Mesenteric fat pad (tissue), 1 donor: ENCODE measurements at places on chromosomes 7 and 10. TPM values are rescaled to one million over a fixed set of nuclear protein-coding genes. Genes with fewer than 3 reads are reported as not detected.

Gene OPN1SW
- not detected for total RNA-seq

Gene OR6V1
- total RNA-seq, result not detected

Gene MMRN2
- total RNA-seq, result 78.4 TPM

Gene CRHR2
- total RNA-seq, result 0.19 TPM

Gene MDH2
- total RNA-seq, result 128 TPM

Gene VGF
- 0.22 TPM for total RNA-seq

Gene C10orf120
- total RNA-seq, result not detected

Gene CFAP46
- total RNA-seq, result not detected

Gene CACNB2
- total RNA-seq, result 0.19 TPM

Gene GSDME
- 12.9 TPM for total RNA-seq

Gene CPA2
- total RNA-seq, result 2.2 TPM

Gene PBLD
- total RNA-seq, result 9.2 TPM

Gene PLEKHS1
- total RNA-seq, result 0.13 TPM

Gene MAGI2
- 9.7 TPM for total RNA-seq

Gene VSTM4
- 41.7 TPM for total RNA-seq

Gene C10orf62
- total RNA-seq, result not detected

Gene AKR1D1
- total RNA-seq, result not detected

Gene VSIR
- total RNA-seq, result 128 TPM

Gene TLL2
- total RNA-seq, result not detected

Gene SFTPA1
- not detected for total RNA-seq

Gene WDR86
- total RNA-seq, result 19.4 TPM

Gene OR2A5
- total RNA-seq, result not detected

Gene EMX2
- 2.4 TPM for total RNA-seq

Gene CRYGN
- 1.5 TPM for total RNA-seq

Gene SFR1
- 6.1 TPM for total RNA-seq

Gene PRRT4
- 17.4 TPM for total RNA-seq

Gene SLC29A3
- 6.9 TPM for total RNA-seq

Gene PUS7
- 16.9 TPM for total RNA-seq

Gene FAM25A
- total RNA-seq, result not detected

Gene C10orf53
- total RNA-seq, result not detected

Gene GATAD1
- total RNA-seq, result 29.6 TPM
